ENCODE measurements at places on chromosomes 5 and 9.

DNA sequence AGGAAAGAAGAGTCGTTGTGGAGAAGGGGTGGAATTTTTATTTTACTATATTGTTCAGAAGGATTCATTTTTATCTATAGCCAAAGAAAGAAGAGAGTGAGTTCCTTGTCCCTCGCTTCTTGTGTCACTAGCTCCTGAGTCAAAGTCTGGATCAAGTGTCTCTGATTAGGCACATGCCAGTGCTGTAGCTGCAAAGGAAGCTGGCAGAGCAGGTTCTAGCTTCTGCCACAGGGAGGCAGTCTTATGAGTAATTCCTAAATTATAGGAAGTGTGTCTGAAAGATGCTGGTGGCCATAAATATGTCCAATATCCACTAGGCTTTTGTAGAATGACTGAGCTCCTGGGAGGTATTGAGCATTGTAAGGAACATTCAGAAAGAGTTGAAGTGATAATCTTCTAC lies 84.7 kb downstream of the DOCK2 start:
- no peak for DNase-seq

DNA sequence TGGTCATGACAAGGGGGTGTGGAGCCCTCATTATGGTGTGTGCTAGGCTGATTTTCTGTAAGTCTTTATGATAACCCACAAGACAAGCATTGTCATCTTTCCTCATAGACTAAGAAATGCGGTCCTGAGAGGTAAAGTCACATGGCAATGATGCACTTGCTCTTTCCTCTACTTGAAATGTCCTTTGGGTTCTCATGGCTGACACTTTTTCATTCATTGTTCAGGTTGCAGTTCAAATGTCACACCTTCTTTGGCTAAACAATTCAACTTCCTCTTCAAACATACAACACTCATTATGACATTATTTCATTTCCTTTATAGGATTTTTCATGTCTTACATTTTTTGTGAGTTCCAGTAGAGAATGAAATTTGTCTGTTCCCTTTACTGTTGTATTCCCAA lies 323.6 kb upstream of the PRR16 start:
- no peak for DNase-seq

DNA sequence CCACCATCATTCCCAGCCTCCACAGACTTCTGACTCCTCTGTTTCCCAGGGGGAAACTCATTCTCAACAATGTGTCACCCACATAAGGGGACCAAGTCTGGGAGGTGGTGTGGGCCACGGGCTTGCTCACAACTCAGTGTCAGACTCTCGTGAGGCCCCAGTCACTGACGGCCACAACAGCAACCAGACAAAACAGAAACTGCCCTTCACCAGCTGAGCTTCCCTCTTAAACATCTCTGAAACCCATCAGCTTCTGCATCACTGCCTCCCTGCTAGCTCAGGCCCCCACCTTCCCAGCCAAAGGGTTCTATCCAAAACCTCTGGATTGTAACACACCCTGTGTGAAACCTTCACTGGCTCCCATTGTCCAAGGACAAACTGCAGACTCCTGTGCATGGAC lies 273.4 kb downstream of the CDK5RAP2 start:
- no peak for DNase-seq

GRCh38 chr5:172505845-172506244 lies 51.5 kb upstream of the SH3PXD2B start:
- DNase-seq: no peak

DNA sequence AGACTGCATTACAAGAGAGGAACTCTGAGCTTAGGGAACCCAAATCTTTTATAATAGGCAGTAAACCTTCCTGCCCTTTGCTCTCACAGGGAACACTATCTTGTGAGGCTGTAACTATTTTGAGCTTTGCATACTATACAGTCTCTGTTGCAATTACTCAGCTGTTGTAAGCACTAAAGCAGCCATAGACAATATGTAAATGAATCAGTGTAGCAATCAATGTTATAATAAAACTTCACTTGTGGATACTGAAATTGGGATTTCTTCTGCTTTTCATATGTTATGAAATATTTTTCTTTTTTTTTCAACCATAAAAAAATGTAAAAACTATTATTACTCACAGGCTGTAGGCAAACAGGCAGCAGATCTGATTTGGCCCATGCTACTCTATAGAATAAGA lies 16.7 kb upstream of the UBQLN1 start:
- no peak for DNase-seq

GRCh38 chr5:44275908-44276307 lies 113.3 kb downstream of the FGF10 start:
- no peak for DNase-seq

- no peak for DNase-seq
These were observed 67.5 kb upstream of the ACTBL2 start for GRCh38 chr5:57550132-57550531.

DNA sequence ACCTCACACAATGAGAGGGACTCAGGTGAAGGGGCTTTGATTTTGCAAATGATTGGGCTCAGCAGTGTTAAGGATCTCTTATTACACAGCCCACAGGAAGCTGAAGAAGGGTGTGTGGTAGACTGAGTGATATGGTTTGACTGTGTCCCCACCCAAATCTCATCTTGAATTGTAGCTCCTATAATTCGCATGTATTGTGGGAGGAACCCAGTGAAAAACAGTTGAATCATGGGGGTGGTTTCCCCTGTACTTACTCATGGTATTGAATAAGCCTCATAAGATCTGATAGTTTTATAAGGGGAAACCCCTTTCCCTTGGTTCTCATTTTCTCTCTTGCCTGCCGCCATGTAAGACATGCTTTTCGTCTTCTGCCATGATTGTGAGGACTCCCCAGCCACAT lies 132.5 kb upstream of the FBXL7 start:
- no peak for DNase-seq

- DNase-seq: no peak
These were observed 16.4 kb upstream of the ZBED3 start for GRCh38 chr5:77103457-77103856.

DNA sequence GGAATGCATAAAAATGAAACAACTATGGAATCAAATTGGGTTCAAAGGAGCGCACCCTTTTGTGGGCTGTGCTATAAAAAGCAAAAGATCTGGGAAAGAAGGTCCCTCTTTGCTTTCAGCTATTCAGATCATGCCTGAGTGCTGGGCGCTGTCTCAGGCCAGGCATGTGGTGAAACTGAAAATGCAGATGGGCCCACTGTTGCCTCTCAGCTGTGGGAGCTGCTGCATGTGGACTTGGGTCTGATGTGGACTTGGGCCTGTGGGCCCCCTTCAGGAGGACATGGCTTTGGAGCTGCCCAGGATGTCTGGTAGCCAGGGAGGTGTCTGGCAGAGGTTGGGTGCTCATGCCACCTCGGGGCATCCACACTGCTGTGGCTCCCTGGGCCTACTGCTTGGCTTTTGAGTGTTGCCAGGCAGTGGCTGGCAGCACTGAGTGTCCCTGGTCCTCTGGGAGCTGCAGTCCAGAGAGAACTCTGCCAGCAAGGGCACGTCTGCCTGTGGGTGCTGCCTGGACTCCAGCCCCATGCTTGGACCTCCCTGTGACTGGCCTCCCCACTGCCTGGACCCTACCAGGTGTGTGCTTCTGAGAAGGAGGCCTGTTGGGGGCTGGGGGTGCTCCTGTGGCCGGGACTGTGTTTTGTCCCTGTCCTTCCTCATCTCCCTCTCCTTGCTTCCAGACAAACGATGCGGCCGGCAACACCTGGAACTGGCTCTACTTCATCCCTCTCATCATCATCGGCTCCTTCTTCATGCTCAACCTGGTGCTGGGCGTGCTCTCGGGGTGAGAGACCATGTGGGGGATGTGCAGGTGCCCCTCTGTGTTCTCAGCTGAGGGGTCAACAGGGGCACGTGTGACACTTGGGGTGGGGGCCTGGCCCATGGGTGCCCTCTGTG lies 74.3 kb downstream of the CACNA1B start:
- no peak for DNase-seq

GRCh38 chr9:136521537-136521936 lies 24.3 kb downstream of the NOTCH1 start:
- no peak for DNase-seq

DNA sequence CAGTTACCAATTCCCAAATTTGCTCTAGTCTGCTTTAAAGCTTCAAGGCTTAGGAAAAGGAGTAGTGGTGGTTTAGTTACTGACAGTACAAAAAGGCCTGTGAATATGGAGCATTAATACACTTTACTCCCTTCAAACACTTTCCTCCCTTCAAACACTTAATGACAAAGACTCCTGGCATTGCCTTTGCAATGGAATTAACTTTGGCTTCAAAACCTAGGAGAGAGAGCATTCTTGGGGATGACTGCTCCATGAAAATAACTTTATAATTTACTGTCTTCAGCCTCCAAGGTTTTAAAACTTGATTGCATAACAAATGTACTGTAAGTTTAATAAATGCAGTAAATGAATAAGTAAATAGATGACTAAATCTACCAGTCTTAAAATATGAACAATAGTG lies 185.6 kb downstream of the TRPM3 start:
- no peak for DNase-seq

GRCh38 chr5:32100691-32101302 lies 73.3 kb downstream of the GOLPH3 start:
- no peak for DNase-seq

DNA sequence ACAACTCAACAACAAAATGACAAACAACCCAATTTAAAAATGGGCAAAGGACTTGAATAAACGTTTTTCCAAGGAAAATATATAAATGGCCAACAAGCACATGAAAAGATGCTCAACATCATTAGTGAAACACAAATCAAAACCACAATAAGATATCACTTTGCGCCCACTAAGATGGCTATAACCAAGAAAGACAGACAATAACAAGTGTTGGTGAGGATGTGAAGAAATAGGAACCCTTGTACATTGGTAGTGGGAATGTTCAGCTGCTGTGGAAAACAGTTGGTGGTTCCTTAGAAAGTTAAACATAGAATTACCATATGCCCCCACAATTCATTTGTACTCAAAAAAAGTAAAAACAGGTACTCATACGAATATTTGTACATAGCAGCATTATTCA lies 39.2 kb upstream of the WDR41 start:
- no peak for DNase-seq

DNA sequence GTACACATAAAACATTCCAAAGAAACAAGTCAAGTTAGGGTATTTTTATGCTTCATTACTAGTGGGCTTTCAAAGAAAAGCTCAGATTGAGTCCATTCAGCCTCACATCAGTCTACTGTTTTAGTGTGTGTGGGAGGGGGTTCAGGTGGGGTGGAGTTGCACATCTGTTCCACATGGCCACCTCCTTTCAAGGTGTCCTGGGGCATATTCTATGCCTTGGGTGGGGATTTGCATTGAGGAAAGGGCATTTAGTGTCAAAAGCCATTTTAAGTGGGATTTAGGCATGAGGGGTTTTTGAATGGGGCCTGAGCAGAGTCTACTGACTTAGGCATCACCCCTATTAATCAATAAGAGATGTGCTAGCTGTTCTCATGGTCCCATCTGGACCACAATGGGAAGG lies 983.1 kb downstream of the TLE4 start:
- DNase-seq: no peak

- no peak for DNase-seq
These were observed 168.8 kb downstream of the PDE4D start for GRCh38 chr5:59724482-59725391.
